NCI-H446 (cell line): ENCODE measurements at places on chromosomes 1 and 21.

DNA sequence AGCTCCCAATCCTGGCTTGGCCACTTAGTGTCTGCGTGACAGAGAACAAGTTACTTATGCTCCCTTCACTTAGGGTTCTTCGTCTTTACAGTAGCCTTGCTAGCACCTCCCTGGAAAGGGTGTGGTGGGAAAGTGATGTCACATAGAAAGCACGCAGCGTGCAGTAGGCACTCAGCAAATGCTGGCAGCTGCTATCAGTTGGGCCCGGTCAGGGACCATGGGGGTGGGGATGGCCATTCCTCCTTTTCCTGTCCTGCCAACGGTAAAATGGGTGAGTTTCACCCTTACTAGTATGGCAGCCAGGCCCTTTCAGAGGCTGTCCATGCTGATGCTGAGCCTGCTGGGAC is 6.2 kb upstream of the KCNA10 start:
- DNase-seq: no peak

- DNase-seq: no peak
Measured at GRCh38 chr1:53026254-53026653, 35.8 kb upstream of the PODN start.

- DNase-seq: peak; percentile 17
Measured at GRCh38 chr1:62247391-62248168, 52.9 kb downstream of the L1TD1 start.

GRCh38 chr1:97824624-97825023 is 96.2 kb downstream of the DPYD start:
- DNase-seq: peak; percentile 57

DNA sequence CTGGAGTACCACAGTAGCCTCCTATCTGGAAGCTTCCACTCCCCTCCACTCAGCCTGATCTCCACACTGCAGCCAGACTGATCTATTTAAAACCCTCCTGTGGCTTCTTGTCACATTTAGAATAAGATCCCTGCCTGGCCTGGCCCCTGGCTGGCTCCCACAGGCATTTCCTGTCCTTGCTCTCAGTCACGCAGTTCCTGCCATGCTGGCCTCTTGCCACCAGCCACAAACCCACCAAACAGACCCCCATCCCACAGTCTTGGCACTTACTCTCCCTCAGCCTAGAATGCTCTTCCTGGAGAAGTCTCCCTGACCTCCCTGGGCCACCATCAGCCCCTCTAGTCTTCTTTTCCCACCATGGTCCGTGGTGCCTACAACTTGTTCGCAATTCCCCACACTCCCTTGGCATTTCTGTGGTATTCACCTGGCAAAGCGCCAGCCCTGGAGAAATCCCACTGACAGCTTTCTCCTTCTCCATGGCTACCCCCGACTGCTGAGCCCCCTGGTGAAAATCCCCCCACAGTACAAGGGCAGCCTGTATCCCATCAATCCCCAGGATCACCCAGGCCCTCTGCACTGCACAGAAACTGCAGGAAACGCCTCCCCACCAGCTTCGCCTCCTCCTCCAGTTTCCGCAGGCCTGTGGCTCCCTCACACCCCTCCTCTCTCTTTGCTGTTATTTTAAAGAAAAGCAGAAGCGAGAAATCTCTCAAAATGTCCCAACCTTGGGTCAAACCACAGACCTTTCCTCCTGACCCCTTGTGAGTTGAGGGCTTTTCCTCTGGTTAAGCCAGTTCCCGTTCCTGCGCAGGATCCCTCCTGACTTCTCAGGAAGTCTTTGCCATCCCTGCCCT is 94.5 kb downstream of the SYT2 start:
- no peak for DNase-seq

DNA sequence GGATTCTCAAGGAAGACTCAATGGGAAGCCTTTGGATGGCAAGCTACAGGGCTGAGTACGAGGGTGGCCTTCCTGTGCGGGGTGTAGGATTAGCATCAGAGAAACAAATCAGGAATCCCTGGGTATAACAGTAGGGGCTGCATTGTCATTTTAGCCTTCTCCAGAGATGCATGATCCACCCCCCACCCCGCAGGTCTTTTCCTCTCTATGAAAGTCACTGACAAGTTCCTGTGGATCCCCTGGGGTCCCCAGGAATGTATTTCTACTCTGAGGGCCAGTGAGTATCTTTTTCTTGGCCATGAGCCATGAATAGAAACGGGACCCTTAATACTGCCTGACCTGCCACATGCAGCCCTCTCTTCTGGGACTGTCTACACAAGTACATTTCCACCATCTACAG is 473.0 kb upstream of the VAMP3 start:
- DNase-seq: no peak

- no peak for DNase-seq
Measured at GRCh38 chr1:159228554-159228953, 23.9 kb downstream of the ACKR1 start.

GRCh38 chr1:216907100-216907499 is 183.9 kb upstream of the ESRRG start:
- no peak for DNase-seq

DNA sequence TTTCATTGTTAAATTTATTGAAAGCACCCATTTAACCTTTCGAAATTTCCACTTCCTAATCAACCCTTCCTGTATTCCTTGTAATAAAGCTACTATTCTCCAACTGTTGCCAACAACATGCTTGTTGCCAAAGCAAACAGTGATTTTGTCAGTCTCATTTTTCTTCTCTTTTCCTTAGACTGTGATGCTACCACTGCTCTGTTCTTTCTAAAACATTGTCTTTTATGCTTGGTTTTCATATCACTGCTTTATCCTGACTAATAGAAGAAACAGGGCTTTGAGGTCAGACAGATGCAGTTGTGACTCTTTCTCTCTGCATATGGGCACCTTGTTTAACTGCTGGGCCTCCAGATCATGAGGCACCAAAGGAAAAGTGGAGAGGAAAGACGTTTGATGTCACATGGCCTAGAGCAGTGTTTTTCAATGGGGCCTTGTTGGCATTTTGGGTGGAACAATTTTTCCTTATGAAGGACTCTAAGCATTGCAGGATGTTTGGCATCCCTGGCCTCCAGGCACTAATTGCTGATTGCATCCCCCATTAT is 56.1 kb downstream of the HMCN1 start:
- DNase-seq: peak; percentile 24

DNA sequence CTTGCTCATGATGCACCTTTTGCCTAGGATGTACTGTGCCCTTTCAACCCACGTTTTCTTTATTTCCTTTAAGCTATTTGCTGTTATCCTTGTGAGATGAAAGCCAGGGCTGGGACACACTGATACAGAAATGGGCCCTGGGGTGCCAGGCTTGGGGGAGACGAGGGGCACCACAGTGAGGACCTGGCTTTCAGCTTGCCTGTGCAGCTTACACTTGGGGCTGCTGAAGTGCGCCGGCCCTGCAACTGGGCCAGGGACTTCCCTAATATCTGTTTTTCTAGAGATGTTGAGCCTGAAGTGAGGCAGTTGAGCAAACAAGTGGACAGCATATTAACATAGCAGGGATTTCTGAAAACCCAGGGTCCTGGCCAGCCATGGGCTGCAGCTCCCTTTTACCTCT is 42.5 kb upstream of the SLC19A1 start:
- no peak for DNase-seq

- peak; percentile 77 for DNase-seq
Measured at GRCh38 chr1:166166698-166167571, at the start of gene FAM78B. Gene FAM78B (minus strand): TSS chr1:166167001. CDS start chr1:166166248, 753 bp downstream.

- DNase-seq: no peak
Measured at GRCh38 chr1:84344286-84344685, 42.8 kb downstream of the SAMD13 start.
